ENCODE measurements at places on chromosomes 7 and 10. TPM values are rescaled to one million over a fixed set of nuclear protein-coding genes. Genes with fewer than 3 reads are reported as not detected.

- DNase-seq = no peak
These were observed 9.3 kb downstream of the NOD1 start for GRCh38 chr7:30469303-30469702.

DNA sequence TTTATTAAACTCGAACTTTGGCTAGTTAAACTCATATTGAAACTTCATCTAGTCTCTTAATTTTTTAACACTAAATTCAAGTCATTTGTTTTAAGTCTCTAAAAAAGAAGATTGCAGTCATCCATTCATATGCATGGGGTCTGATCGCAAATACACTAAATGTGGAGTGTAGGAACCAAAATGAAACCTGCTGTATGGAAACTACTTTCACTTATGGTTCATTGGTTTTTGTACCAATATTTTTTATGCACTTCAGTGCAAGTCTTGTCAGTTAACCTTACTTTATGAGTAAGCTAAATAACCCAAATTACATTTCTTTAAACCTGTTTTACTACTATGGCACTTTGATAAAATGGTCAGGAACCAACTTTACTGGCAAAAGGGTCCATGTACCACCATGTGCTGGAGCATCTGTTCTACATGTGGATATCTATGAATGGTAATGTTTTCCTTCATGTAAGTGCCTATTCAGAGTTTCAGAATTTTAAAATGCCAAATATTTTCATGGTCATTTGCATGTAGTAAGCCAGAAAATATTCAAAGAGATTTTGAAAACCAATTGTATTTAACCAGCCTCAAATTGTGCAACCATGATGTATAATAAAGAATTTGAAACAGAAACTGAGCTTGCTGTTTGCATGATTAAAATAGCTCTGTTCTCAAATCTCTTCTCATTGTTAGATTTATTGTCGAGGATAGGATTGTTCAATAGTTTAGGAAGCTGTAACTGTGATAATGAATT, 7.6 kb upstream of the SUPV3L1 start:
- DNase-seq = no peak

ASAH2 gene
- not detected for total RNA-seq

- DNase-seq = no peak
These were observed 47.9 kb downstream of the CSGALNACT2 start for GRCh38 chr10:43186150-43186549.
